CD4-positive, alpha-beta T cell treated with Interleukin-10 for 1 hour (primary cell): ENCODE measurements at places on chromosomes 7 and 10.

DNA sequence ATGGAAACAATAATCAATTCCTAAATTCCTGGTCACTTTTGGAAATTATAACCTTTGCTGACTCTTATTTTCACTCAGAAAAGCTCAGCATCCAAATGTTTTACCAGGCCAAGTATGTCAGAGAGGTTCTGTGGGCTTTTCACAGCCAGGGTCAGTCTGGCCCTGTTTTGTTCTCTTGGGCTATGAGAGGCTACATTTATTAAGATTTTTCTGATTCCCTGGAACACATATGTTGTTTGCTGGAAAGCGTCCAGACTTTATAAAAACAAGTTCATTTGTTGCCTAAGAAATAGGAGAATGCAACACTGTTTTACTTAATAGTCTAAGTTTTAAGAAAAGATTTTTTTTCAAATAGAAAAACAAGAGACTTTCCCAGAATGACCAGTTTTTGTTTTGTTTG lies 238.4 kb upstream of the PLXDC2 start:
- DNase-seq, result no peak

GRCh38 chr10:4790045-4790444 lies 36.0 kb upstream of the AKR1E2 start:
- DNase-seq, result no peak

GRCh38 chr10:78377356-78377755 lies 343.7 kb downstream of the RPS24 start:
- no peak for DNase-seq

DNA sequence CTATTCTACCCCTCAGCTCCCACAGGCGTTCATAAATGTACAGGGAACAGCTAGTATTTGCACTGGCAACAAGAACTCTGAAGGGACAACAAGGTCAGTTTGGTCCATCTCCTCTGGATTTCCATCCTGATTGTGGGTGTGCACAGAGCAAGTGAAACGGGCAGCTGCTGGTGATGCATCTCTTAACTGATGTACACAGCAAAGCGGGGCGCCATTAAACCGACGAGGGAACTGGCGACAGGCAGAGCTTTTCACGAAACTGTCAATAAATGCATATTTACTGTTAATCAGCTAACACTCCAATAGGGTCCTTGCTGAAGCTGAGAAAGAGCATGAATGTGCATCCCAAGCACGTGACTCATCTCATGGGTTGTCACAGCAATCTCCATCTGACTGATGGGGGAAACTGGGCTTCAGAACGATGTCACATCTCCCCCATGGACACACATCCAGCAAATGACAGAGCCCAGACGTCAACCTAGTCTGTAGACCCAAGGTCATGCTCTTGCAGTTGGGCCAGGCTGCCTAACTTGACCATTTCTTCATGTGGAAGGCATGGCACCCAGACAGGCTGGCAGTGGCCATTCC lies 54.2 kb downstream of the FAM53B start:
- DNase-seq, result no peak

DNA sequence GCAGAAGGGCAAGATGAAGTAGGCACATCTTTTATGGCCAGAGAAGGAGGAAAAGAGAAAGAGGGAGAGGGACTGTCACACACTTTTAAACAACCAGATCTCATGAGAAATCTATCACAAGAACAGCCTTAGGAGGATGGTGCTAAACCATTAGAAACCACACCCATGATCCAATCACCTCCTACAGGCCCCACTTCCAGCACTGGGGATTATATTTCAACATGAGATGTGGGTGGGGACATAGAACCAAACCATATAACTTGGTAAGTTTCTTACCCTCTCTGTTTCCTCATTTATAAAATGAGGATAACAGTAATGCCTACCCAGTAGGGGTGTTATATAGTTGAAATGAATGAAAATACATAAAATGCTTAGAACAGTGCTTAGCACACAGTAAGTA lies 66.0 kb downstream of the CHCHD3 start:
- no peak for DNase-seq

DNA sequence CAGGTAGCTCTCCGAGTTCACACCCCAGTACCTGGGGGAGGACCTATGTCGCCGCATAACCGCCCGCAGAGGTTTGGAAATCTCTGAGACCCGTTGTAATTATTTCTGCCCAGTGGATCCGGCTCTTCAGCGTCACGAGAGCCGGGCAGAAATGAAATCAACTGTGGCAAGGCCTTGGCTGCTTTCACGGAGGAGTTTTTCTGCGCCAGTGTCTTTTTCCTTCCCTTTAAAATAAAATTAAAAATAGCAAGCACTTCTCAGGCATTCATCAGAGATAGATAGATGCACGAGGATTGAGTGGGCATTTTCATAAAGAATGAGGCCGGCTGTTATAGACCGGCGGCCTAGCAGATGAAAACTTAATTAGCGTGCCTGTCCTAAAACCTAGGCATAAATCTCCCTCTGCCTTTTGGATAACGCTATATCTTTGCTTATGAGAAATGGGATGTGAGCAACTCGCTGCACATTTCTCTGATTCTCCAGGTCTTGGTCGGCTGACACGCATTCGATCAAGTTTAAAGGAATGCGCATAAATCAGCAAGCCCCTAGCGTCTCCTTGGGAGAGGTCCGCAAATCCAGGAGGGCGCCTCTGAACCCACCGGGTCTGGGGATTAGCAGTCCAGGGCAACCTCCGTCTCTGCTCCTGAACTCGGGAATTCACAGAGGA lies 6.4 kb downstream of the HOXA13 start:
- DNase-seq, result no peak

GRCh38 chr7:143945423-143945822 lies 9.2 kb upstream of the OR2F1 start:
- no peak for DNase-seq

- DNase-seq, result no peak
Observed at GRCh38 chr10:21084700-21085099, 187.6 kb upstream of the NEBL start.

DNA sequence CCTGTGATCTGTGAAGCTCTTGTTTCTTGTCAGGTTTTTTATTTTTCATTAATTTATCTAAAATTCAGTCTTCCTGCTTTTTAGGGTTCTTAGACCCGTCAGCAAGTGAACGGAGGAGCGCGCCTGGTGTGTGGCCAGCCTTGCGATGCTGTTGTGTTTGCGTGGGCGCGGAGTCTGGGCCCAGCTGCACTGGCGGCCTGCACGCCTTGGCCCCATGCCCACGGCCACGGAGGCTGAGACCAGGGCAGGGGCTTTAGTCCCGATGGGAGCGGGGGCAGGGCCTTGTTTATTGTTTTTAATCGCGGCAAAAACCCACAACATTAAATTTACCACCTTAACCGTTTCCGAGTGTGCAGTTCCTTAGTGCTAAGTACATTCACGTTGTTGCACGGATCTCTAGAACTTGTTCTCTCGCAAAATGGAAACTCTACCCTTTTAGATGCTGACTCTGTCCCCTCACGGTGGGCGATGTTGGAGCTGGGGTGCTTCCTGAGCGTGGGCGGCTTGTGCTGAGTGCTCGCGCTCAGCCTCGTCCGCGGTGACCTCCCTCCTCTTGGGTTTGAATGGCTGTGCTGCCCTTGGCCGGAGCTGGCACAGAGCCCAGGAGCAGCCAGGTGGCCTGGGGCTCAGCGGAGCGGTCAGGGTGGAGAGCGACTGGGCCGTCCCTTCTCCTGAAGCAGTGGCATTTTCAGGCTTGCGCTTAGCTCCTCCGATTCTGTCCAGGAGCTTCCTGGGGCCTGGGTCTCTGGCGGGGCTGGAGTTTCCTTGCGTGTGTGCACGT lies 69.1 kb downstream of the INPP5A start:
- no peak for DNase-seq

- DNase-seq, result no peak
Observed at GRCh38 chr7:101205901-101206664, 5.2 kb upstream of the MOGAT3 start.

DNA sequence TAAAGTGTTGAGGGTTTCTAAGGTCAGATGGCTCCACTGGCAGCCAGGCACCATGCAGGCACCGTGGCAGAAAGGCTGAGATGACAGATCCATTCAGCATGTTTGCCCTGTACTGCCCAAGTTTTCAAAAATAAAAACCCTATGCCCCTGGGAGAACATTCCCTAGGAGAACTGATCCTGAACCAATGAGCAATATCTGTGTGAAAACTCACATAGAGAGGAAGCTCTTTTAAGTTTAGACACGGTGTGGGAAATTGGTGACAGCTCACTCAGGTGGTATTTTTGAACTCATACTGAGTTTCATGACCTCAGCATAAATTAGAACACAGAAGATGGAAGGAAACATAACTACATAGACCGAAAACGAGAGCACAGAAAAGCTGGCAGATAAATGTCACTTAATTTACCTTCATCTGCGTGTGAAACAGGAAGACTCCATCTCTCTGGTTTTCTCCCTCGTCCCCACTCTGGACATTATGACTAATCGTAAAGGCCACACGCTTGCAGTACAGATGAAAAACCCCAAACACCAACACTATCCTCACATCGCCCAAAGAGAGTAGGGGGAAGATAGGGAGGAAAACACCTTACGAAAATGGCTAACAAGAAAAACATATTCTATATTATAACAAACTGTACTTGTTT lies 127.8 kb downstream of the ICA1 start:
- peak; percentile 51 for DNase-seq

GRCh38 chr7:121547544-121548092 lies 151.5 kb upstream of the FAM3C start:
- DNase-seq, result peak; percentile 60

DNA sequence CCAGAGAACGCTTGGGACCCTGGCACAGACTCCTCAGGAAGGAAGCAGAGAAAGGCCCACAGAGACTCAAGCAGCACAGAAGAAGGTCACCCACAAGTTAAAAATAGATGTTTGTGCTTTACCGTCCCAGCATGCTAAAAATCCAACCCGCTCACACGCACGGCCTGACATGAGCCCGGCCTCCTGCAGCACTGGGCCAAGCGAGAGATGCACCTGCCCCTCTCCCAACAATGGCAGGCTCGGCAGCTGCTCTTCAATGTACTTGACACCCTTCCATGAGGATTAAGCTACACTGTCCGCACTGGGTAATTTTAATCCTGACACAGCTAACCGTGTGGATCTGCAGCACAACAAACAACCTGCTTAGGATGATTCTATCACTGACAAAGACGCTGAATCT lies 9.3 kb downstream of the DIP2C start:
- DNase-seq, result no peak

DNA sequence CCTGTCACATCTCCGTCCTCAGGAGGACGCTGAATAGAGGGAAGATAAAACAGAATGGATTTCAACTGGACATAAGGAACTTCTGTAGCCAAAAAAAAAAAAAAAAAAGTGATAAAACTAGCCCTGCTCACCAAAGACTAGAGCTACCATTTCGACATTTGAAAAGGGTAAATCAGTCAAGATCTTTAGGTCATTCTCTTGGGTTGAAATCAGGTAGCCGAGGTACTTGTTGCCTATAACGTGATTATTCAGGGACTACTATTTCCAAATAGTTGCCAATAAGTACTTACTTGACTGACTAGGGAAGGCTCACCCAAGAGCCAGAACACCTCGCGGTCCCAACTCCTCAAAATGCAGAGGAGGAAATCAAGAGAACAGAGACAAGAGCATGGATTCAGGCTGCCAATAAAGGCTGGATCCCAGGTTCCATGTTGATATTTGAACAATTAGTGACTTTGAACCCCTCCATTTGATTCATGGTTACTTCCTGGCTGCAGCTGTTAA lies 2.0 kb downstream of the RHEB start:
- DNase-seq, result no peak

- no peak for DNase-seq
Observed at GRCh38 chr7:55066524-55066923, 47.7 kb downstream of the EGFR start.

- no peak for DNase-seq
Observed at GRCh38 chr10:33193701-33194521, 140.6 kb downstream of the NRP1 start.

DNA sequence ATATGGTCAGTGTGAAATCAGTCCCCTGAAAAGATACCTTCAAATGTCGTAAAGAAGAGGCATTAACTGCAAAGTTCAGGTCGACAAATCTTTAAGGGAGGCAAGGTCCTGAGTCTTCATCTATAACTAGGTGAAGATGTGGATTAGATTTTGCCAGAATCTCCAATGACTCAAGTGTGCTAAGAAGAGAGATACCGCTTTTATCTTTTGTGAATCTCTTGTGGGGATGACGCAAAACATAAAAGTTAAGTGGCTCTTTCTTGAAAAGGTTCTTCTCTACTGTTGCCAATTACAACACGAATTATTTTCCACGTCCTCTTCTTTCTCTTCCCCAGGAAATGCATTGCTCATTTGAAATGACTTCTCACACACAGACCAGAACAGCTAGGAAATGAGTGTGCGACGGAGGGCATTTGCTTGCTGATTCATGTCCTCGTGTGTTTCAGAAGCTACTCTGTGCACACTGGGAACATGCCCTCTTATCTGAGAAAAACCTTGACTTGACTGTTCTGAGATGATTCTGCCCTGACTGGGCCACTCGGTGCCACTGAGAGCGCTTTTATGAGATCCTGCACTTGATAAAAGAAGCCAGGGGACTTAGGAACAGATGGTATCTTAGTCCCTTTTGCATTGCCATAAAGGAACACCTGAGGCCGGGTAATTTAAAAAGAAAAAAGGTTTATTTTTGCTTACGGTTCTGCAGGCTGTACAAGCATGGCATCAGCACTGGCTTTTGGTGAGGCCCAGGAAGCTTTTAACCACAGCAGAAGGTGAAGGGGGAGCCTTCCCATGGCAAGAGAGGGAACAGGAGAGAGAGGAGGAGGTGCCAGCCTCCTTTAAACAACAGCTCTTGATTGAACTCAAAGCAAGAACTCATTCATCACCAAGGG lies 169.5 kb upstream of the PFKP start:
- DNase-seq, result no peak

DNA sequence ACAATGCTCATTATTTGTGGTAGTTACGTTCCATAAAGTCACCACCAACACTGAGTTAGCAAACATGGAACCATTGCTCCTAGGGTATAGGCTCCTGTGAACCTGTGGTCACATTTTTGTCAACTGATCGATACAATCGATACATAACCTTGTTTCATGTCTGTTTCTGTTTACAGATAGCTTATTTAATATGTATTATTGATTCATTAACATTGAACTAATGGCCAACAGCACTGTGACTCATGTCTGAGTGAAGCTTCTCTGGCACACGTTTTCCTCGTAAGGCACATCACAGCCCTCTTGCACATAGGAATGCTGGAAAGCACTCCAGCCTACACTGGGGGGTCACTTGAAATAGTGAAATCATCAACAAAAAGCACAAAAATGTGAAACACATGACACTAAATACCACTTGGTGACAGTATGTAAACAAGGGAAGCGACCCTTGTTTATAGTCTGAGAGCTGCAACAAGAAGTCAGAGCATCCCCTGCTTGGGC lies 27.0 kb downstream of the GHRHR start:
- DNase-seq, result no peak
